HTR-8/SVneo (cell line): ENCODE measurements at places on chromosomes 2 and 18.

DNA sequence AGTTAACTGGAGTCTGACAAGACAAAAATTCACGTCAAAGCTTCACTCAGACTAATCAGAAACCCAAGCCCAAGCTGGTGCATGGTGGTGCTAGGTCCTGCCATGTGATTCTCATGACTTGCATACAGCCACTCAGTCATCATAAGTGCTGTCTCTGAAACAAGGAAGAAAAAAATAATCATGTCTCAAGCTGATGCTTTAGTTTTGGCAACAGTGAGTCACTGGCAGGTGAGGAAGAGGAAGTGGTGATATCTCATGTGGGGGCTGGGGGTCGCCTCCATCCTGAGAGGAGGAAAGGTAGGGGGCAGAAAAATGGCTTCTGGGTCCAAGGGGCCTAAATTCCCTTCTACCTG, 136.3 kb downstream of the TMEM163 start:
- DNase-seq, result no peak

GRCh38 chr2:29632018-29632417, 289.4 kb downstream of the ALK start:
- DNase-seq, result no peak

DNA sequence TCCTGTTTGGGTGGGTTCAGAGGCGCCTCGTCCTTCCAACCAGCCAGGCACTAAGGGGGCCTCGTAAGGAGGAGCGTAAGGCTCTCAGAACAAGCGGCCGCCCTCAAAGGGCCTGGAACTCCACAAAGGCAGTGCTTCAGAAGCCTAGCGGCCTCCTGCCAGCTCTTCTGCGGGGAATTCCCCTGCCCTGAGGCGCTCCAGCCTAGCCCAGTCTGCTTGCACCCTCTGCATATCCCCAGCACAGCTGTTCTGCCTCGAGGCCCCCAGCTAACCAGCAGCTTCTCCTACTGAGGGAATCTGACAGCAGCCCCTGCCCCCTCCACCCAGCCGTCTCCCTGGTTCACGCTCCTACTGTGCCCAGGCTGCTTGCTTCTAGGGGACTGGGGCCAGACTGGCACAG, 265.9 kb downstream of the TFCP2L1 start:
- no peak for DNase-seq

DNA sequence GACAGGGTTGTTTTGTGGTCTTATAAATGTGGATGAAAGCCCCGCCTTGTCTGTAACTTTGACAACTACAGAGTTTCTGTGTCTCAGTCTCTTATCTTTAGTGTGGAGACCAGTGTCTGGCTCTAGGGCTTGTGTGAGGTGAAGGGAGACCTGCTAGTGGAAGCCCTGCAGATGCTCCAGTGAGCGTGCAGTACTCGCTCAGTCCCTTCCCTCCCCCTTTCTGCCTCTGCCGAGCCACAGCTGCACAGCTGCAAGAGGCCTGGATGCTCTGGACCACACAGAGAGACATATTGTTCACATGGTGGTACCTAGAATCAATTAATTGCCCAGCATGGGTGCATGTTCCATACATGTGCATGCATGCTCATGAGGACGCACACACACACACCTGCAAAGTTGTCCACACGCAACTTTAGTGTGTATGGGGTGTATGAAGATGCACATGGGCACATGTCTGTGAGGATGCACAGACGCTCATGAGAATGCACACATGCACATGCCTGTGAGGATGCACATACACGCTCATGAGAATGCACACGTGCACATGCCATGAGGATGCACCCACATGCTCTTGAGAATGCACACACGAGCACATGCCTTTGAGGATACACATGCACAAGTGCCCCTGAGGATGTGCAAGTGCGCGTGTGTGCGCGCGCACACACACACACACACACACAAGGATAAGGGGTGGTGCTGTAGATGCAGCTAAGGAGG, 282.1 kb upstream of the HS6ST1 start:
- DNase-seq, result no peak

DNA sequence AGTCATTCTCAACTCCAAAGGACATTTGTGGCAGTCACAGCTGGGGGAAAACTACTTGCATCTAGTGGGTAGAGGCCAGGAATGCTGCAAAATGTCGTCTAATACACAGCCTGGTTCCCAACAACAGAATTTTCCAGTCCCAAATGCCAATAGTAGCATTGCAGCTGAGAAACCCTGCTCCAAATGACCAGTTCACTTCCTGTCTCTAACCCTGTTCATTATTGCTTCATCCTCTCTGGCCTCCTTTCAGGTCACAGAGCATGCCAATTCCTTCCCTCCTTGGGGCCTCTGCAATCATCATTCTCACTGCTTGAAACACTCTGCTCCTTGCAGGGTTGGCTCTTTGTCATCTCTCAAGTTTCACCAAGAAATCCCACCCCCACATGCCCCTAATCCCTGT, 139.1 kb downstream of the IRS1 start:
- peak; percentile 39 for DNase-seq

- DNase-seq, result no peak
Observed at GRCh38 chr2:134564549-134564948, 154.3 kb downstream of the TMEM163 start.

DNA sequence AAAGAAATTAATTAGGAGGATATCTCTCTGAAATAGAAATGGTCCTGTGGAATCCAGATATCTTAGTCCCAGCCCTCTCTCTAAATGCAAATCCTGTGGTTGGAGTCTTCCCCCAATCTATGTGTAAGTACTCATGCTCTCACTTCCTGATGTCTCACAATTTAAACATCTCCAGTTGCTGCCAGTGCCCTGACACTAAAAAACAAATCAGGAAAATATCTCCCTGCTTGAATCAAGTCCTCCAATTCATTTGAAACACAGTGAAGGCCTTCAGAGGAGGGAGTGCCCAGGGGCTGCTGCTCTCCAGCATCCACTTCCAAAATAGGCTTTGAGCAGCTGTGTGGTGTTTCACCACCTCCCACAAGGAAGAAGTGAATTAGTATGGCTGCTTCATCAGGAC, 413.8 kb downstream of the RAD51AP2 start:
- DNase-seq, result no peak

DNA sequence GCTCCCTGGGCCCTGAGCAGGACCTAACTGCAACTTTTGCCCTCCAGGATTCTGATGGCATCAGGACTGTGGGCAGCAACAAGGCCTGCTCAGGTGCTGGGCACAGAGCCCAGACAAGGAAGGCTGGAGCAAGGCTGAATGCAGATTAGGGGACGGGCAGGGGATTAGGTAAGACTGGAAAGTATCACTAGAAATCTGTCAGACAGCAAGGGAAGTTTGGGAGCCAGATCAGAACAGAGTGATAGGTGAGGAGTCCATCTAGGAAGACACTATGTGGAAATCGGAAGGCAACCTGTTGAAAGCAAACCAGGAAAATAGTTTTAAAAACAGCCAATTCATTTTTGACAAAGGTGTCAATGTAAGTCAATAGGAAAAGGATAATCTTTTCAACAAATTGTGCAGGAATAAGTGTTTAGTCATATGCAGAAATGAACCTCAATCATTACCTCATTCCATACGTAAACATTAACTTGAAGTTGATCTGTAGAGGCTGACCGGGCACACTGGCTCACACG, 56.4 kb upstream of the STPG4 start:
- no peak for DNase-seq

GRCh38 chr2:222269132-222269531, 29.7 kb downstream of the PAX3 start:
- DNase-seq, result no peak

- DNase-seq, result no peak
Observed at GRCh38 chr2:188367164-188367563, 75.5 kb downstream of the GULP1 start.

- DNase-seq, result no peak
Observed at GRCh38 chr18:22176420-22177326, 7.3 kb downstream of the GATA6 start.
